Astrocyte (in vitro differentiated cells and primary cell): ENCODE measurements at places on chromosomes 6 and 20. TPM values are rescaled to one million over a fixed set of nuclear protein-coding genes. Genes with fewer than 3 reads are reported as not detected.
A peak's percentile ranks its signal among the peaks of the same experiment; 100 is the strongest.

The NMBR gene
- total RNA-seq = not detected in 2 replicates

The PI3 gene
- not detected in 2 replicates for total RNA-seq

The SLC2A10 gene
- total RNA-seq = 12.7 and 16.1 TPM in 2 replicates

GRCh38 chr6:28758046-28758817 lies 165.6 kb downstream of the TRIM27 start:
- peak; percentile 22 for DNase-seq

DNA sequence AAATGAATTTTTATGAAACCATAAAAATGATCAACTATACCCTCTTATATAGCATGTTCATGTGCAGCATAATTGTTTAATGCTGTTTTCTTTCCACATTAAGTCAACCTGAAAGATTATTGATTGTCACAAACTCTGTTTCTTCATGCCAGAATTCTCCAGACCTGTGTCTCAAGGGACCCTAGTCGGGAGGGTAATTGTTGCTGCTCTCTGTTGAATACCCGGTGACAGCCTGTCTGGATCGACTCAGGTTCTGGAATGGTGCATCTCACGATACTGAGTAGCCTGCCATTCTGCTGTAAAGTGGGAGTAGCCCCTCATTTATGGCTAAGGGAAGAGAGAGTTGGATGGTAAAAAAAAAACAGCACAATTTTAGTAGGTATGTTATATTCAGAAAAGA lies 449.9 kb upstream of the SOX4 start:
- no peak for DNase-seq

DNA sequence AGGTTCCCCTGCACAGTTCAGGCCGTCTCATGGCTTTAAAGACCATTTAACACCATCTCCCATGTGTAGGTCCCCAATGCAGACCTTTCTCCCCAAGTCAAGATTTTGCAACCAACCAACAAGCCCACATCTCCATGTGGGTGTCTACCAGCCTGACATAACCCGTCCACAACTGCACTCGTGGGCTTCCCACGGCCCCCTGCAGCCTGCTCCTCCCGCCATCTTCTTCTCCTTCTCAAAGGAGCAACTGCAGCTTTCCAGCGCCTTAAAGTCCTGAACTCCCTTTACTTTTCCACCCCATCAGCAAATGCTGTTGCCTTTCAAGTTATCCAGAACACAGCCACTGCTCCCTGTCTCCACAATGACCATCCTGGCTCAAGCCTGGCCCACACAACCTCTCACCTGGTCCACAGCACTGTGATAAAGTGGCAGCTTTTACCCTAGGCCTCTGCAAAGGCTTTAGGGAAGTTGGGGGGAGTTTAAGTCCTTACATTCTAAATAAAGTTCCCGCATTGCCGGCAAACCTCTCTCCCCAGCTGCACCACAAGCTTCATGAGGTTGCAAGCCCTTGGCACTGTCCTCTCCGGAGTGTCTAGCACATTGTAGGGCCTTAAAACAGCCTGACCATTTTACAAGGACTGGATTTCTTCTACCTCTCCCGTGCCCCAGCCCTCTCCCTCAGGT lies 140.5 kb downstream of the PREX1 start:
- DNase-seq = no peak

GRCh38 chr20:51763965-51764602 lies 4.1 kb downstream of the ATP9A start:
- DNase-seq = peak; percentile 55

- no peak for DNase-seq
Observed at GRCh38 chr20:38804682-38805501, 605 bp upstream of the PPP1R16B start.

- DNase-seq = no peak
Observed at GRCh38 chr6:156900292-156900691, 123.1 kb downstream of the ARID1B start.
